ENCODE measurements at places on chromosomes 5 and 9.

DNA sequence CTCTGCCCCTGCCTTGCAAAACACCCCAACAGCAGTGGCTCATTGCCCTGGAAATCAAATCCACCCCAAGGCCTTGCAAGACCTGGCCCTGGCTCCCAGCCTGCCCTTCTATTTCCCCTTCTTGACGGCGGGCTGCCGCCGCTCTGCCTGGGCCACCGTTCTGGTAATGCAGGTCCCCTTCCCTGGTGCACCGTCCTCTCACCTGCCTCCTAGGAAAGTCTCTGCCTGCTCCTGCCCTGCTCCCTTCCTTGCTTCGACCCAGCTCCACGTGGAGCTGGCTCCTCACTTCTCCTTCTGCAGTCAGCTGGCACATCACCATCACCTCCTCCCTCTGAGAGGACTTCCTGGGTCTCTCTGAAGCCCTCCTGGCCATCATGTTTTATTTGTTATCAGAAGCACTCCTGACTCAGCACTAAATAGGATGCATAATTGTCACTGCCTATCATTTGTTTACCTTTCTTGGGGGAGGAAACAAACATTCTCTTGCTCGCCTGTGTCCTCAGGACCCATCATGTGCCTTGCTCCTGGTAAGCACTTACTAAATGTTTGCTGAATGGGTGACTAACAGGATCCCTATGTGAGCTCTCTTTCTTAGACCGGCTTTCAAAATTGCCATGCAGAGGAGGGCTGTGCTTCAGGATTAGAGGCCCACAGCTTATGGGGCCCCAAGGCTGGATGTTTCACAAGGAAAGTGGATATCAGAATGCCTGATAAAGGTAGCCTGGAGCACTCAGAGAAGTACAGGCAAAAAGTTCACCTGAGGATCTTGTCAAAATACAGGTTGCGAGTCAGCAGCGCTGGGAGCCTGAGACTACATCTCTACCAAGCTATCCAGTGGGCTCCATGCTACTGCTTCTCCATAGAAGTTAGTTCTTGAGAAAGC is 19.6 kb upstream of the C5orf47 start:
- DNase-seq, result no peak

GRCh38 chr9:20023961-20024571 is 235.2 kb upstream of the SLC24A2 start:
- DNase-seq, result no peak

- no peak for DNase-seq
These were observed 1.3 kb downstream of the TCF7 start for GRCh38 chr5:134115806-134116175.

- no peak for DNase-seq
These were observed 287.8 kb downstream of the GAS1 start for GRCh38 chr9:86659413-86660046.
